Stimulated activated CD4-positive, alpha-beta T cell treated with anti-CD3 and anti-CD28 coated beads, TNF-alpha, amount 100 ng/mL, for 4 hours (primary cell): ENCODE measurements at places on chromosomes 6 and 20.

GRCh38 chr20:61926253-61926613 lies 139.4 kb downstream of the TAF4 start:
- no peak for DNase-seq

GRCh38 chr6:112337209-112337638 lies 9.9 kb upstream of the RFPL4B start:
- no peak for DNase-seq

DNA sequence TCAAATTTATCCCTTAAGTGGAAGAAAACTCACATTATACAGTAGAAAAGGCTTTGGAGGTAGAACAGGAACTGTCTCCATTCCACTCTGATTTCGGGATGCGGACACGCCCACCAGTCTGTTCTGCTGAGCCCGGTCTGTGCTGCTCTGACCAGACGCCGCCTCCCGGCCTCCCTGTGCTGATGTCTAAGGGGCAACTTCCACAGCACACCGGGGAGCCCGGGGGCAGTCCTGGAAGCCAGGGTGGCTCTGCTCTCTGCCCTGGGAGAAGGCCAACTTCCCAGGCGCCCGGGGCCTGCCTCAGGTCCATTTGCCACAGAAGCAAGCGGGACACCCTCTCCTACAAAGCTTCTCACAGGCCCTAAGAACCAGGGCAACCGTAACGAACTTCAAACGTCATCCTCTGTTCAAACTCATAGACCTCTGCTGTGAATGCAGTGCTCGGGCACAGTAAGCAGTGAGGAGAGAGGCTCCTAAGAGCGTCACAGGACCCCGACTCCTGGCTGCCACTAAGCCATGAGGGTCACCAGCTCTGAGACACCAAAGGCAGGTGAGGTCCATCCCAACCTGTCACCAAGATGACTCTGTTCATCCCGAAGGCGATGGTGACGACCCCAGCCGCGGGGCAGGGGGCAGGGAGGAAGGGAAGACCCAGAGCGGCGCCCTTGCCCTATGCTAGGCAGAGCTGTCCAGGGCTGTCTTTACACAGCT lies 5.6 kb downstream of the TAF4 start:
- no peak for DNase-seq

DNA sequence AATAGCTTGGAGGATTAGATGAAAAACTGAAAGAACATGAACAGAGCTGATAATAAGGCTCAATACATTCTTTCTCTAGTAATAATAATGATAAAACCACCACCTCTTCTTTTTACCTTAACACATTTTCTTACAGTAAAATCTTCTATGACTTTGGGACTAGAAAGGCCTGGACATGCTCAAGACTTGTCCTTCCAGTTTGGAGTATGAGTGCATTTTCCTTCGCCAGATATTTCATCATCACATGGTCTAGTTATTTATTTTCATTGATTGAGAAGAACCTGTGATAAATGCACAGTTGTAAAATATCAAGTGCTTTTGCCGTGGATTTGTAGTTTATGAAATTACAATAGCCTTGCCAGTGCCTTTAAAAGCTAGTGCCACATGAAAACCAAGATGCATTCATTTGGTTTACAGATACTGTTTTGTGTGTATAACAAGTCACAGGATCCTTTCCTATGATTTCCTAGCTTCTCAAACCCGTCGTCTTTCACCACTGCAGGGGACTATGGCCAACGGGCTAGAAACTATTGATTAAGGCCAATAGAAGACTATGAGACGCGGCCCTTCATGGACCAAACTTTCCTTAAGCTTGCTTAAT lies 200.2 kb upstream of the ZNF217 start:
- DNase-seq, result no peak
